ENCODE measurements at places on chromosomes 11 and 22.

GRCh38 chr11:95616256-95616804 is 173.3 kb downstream of the FAM76B start:
- no peak for DNase-seq

DNA sequence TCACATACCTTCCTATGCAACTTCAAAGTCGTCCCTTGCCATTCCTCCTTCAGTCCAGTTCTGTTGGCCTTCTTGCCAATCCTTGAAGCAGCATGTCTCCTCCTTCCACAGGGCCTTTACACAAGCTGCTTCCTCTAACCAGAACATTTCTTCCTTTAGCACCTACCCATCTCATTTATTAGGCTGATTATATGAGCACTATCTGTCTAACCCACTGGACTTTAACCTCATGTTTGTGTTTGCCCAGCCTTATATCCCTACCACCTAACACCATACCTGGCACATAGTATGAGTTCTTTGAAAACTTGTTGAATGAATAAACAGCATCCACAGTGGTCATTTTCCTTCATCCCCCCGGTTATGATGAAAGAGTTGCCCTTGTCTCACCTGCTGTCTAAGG is 154.4 kb downstream of the WNT11 start:
- no peak for DNase-seq

DNA sequence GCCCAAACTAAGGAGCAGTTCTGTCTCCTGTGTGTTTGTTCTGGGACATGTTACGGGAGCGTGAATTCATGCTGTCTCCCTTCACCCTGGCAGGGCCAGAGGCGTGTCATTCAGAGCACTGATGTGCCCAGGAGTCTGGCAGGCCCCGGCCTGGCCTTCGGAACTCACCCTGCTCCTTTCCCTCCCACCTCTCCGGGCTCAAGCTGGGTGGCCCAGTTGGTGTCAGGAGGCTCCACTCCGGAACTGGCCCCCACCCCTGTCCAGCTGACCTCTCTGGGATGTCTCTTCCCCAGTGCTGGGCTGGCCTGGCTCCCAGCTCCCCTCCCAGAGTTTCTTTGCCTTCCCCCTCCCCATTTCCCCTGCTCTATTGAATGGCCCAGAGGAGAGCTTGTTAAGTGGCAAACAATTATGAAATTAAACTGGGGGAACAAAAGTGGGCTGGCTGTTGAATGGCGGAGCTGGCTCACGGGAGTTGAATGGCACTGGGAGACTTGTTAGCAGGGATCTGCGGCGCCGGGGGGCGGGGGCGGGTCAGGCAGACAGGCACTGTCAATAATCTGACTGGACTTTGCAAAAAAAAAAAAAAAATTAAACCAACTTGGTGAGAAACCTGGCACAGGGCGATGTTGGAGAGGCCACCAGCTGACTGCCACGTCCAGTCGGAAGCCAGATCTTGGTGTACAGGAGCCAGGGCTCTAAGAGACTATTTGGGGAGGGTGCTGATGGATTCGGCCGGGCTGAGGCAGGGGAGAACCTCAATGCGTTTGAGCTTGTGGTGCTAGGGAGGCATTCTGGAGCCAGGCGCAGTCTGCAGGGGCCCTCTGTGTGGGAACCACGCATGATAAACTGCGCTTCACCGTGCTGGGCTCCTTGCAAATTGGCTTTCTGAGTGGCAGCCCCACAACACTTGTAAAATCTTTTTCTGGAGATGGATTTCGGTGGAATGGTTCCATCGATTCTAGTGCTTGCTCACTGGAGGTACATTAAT is 1.3 kb downstream of the MPPED1 start:
- DNase-seq, result no peak

- no peak for DNase-seq
Observed at GRCh38 chr11:70192666-70193410, 10.3 kb upstream of the FADD start.

- no peak for DNase-seq
Observed at GRCh38 chr22:32700191-32700882, 101.2 kb upstream of the TIMP3 start.

DNA sequence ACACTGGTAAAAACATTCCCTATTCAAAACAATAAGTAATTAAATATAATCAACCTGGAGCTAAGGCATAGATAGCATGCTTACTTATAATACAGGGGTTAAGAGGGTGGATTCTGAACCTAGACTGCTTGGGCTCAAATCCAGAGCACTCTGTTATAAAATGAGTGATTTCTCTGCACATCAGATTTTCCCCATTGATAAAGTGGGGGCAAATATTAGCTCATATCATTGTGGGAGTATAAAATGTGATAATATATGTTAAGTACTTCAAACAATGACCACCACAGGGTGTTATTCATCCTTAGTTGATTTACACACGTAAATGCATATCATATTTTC is 139.4 kb downstream of the LUZP2 start:
- DNase-seq, result no peak

DNA sequence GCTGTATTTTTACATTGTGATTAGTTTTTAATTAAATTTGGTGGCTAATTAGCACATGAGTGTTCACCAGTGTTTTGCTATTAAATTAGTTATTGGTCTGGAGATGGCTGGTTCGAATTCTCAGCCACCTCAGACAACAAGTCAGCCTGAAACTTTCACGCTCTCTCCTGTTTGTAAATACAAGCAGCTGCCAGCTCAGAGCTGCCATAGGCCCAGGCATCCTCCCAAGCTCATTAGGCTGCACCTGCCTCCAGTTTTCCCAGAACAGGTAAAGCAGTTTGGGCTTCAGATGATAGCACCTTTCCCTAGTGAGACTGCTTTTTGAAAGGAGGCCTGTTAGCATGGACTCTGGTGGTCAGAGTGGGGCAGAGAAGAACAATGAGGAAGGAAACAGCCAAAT is 156.8 kb downstream of the NAV2 start:
- DNase-seq, result no peak

GRCh38 chr22:22954656-22955055 is 67.0 kb downstream of the IGLL5 start:
- peak; percentile 54 for DNase-seq

GRCh38 chr11:45477588-45477987 is 187.8 kb downstream of the CHST1 start:
- DNase-seq, result no peak

DNA sequence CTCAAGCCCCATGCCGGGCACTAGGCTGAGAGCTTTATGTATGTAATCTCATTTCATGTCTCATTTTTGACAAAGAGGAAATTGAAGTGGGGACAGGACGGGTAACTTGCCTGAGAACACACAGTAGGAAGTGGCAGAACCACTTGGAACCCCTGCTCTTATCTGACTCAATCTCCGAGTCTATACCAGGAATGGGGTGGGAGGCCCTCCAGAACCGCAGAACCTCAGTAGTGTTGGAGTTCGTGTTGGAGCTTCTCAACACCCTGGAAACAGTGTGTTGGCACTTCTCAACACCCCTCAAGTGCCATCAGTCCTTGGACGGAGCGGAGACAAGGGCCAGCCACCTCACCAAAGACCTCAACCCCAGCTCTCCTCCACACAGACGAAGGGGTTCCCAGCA is 38.8 kb upstream of the POLA2 start:
- DNase-seq, result no peak

DNA sequence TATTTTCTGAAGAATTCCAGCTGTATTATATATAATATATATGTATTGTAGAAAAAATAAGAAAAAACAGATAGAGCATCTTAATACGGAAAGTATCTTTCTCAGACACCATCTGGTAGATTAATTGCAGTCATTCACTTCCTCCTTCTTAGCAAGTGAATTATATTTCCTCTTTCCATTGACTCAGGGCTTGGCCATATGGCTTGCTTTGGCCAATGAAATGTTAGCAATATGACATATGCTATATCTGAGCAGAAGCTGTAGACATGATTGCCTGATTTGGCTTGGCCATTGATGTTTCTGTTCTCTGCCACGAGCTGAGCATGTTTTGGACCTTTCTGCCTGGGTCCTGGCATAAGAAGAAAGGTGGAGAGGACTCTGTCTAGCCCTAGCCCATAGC is 34.4 kb upstream of the ZBED5 start:
- peak; percentile 52 for DNase-seq

GRCh38 chr11:120904116-120904515 is 119.8 kb upstream of the TBCEL start:
- no peak for DNase-seq
